ENCODE measurements at places on chromosomes 1 and 21.
A peak's percentile ranks its signal among the peaks of the same experiment; 100 is the strongest.

GRCh38 chr1:77182083-77182482 lies 37.1 kb downstream of the PIGK start:
- DNase-seq, result no peak

DNA sequence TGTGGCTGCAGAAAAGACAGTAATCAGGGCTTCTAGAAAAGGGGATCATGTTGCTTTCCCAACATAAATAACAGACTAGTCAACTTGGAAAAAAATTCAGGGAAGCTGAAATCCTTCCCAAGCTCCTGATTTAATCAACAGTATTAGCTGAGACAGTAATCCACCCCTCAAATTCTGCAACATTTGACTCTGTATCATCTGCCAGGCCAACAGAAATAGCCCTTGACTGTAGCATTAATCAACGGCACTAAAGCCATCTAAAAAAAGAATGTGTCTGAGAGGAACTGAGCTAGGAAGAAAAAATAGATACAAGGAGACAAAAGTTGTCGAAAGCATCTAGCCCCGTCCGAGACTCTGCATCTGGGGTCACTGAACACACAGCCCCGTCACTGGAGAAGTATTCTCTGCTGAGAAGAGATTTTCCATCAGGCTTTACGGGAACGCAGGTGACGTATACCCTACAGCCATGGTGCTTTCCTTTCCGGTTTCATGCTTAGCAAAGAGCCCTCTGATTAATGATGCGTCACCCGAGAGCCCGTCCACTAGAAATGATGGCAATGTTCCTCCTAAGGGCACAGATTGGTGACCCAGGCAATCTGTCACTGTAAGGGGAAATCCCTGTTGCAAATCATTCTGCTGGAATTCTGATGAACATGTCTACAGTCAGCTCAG lies 42.1 kb upstream of the TP53BP2 start:
- peak; percentile 70 for DNase-seq

DNA sequence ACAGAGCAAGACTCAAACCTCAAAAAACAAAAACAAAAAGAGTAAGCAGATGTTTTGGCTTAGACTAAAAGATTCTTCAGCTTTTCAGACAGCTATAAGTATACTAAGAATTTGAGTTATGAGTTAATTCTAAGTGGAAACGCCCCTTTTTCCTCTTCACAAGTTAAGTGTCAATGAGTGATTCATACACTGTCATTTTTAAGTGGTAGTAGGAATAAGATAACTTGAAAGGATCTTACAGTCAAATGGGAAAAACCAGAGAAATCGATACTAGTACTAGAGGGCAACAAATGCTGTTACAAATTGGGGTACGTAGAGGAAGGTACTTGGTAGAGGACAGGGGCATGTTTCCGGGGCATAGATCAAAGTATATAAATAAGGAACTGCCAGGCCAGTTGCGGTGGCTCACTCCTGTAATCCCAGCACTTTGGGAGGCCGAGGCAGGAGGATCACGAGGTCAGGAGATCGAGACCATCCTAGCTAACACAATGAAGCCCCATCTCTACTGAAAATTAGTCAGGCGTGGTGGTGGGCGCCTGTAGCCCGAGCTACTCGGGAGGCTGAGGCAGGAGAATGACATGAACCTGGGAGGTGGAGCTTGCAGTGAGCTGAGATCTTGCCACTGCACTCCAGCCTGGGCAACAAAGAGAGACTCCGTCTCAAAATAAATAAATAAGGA lies 7.4 kb downstream of the H3-3A start:
- DNase-seq, result no peak

DNA sequence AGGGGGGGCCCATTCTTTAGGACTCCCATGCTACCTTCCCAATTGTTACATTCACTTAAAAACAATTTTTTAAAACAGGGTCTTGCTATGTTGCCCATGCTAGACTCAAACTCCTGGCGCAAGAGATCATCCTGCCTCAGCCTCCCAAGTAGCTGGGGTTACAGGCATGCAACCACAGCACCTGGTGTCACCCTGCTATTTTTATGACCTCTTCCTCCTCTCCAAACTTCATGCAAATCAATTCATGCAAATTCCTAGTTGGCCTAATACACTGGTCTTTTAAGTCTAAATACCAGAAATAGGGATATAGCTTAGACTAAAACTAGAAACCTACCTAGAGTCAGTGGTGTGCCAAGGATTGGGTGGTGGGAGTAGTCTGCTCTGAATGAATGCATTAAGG lies 30.1 kb downstream of the CDKN2C start:
- DNase-seq, result no peak

DNA sequence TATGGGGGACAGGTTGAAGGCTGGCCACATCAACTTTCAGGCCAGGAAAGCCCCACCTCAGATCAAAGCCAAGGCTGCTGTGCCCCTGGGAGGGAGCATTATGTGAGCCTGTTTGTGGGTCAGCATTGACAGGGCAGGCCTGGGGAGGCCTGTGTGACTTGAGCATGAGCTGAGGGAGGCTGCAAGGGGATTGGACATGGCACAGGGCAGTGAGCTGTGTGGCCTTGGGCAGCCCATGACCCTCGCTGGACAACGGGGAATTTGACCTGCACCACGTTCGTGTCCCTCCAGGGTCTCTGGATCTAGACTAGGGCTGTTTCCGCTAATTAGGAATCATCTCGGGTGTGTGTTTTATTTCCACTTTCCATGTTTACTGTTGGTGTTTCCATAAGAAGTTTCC lies 17.5 kb upstream of the LEFTY1 start:
- DNase-seq, result no peak

- no peak for DNase-seq
These were observed 3.0 kb upstream of the EPHX4 start for GRCh38 chr1:92026806-92027205.

- DNase-seq, result no peak
These were observed 6.3 kb downstream of the ZMPSTE24 start for GRCh38 chr1:40264354-40264781.

GRCh38 chr1:2400950-2401649 lies 9.5 kb downstream of the RER1 start:
- DNase-seq, result no peak

DNA sequence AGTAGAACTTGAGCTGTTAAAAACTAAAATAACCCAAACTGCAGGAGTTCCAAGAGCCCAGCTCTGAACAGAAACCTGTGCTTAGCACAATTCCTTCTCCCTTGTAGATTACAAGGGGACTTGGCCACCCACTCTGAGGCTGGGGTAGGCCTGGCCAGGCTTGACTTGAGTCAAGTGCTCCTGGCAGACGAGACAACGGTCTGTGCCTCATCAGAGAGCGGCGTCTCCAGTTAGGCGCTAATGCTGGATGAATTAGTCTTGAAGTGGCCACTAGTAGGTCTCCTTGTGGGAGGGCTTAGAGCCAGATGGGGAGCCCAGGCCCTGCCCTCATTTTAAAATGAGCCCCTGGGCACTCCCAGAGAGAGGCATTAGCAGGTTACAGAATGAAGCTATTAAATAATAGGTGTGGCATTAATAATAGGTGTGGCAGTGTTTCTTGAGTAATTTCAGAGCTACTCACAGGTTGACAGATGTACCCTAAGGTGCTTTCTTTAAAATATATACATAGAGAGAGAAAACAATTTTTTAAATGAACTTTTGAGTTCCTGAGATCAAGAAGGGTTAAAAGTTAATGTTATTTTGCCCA lies 1.1 kb downstream of the EEIG2 start:
- no peak for DNase-seq

- DNase-seq, result no peak
These were observed 2.0 kb upstream of the ANKRD35 start for GRCh38 chr1:145887631-145888030.

DNA sequence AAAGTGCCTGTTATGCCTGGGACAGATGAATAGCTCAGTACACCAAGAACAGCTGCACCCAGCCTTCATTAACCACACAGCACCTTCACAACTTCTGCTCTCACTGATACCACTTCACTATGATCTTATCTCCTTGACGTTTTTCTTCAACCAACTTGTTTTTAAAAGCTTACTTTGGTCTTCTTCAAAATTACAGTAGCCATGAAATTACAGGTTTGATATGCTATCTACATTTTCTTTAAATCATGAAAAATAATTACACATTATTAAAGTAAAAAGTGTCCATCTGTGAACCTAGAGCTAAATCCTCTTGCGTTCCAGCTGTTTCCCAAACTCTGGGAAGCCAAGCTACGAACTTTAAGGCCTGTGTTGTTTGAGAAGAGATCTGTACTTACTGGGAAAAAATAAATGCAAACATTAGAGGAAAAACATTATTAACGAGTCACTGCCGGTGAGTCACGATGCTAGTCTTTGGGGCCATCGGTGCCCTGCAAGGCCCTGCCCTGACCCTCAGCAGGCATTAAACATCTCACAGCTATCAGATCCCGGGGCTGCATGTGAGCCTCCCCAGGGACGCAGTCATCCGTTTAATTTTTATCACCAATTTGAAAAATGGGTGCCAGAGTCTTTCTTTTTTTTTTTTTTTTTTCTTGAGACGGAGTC lies 56.3 kb upstream of the GPR153 start:
- DNase-seq, result no peak

GRCh38 chr21:29232530-29233255 lies 66.0 kb upstream of the BACH1 start:
- no peak for DNase-seq

GRCh38 chr1:119686661-119687060 lies 25.1 kb upstream of the PHGDH start:
- DNase-seq, result no peak

DNA sequence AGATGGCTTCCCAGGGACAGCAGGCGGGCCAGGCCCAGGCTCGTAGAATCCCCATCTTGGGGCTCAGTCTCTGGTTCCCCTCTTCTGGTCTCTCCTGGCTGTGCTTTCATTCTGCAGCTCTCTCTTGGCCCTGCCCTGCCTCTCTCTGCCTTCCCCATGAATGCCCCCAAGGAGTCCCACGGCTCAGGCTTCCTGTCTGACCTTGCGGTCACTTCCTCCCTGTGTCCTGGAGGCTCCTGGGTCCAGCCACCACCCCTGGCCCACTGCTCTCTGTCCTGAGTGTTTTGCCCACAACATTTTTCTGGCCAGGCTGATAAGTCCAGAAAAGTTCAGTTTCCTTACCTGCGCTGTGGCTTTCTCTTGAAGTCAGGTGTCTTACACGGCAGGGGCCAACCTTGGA lies 29.1 kb downstream of the PIGP start:
- no peak for DNase-seq

DNA sequence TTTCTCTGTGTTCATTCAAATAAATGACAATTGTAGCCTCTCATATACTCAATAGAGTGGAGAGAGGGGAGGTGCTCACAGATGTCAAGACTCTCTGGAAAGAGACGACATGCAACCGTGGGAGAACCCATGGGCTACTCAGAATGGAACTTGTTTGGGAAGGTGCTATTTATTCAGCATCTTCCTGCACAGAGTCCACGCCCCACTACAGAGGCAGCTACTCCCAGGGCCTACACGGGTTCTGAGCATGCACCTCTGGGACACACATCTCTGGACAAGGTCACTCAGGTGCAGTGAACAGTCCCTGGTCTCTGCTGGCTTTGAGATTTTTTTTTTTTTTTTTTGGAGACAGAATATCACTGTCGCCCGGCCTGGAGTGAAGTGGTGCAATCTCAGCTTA lies 64.1 kb downstream of the NID1 start:
- no peak for DNase-seq

GRCh38 chr1:184536246-184536985 lies 149.6 kb downstream of the C1orf21 start:
- no peak for DNase-seq

- no peak for DNase-seq
These were observed 139.1 kb upstream of the FMN2 start for GRCh38 chr1:239952348-239953308.

DNA sequence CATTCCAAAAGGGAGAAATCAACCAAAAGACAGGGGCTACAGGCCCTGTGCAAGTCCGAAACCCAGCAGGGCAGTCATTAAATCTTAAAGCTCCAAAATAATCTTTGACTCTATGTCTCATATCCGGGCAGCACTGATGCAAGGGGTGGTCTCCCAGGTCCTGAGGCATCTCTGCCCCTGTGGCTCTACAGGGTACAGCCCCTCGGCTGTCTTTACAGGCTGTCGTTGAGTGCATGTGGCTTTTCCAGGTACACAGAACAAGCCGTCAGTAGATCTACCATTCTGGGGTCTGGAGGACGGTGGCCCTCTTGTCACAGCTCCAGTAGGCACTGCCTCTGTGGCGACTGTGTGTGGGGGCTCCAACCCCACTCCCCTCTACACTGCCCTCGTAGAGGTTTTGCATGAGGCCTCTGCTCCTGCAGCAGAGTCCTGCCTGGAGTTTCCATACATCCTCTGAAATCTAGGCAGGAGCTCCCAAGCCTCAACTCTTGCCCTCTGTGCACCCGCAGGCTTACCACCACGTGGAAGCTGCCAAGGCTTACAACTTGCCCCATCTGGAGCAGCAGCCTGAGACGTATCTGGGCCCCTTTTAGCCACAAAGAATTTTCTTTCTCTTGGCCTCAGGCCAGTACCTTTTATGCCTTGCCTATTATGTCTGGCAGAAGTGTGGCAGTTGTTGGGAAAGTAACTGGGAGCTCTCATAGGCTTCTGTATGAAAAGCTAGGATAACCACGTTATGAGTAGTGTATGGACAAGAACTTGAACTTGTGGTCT lies 52.5 kb downstream of the POU2F1 start:
- DNase-seq, result peak; percentile 8

- no peak for DNase-seq
These were observed 12.0 kb upstream of the TTLL10 start for GRCh38 chr1:1161683-1162079.

DNA sequence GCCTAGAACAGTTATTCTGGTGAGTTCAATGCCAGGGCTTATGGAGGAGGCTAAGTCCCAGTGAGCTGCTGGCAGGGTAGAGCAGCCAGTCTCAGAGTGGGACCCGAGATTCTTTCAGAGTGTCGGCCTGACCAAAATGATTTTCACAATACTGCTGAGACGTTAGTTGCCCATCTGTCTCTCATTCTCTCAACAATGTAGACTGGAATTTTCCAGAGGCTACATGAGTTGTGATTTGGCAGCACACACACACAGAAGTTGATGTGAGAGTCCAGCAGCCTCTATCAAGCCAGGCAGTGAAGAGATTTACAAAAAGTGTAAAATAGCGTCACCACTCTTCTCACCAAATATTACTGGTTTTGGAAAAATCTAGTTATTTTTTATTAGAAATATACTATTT lies 21.7 kb downstream of the CACNA1S start:
- DNase-seq, result no peak

GRCh38 chr1:218413179-218413578 lies 68.0 kb downstream of the TGFB2 start:
- DNase-seq, result no peak
